Heart right ventricle (tissue), 16 donors: ENCODE measurements at places on chromosomes 4 and X. TPM values are rescaled to one million over a fixed set of nuclear protein-coding genes. Genes with fewer than 3 reads are reported as not detected.

The GAB1 gene
- 106 TPM for total RNA-seq

The CT83 gene
- not detected for total RNA-seq

The APELA gene
- total RNA-seq = not detected

The H2BW2 gene
- total RNA-seq = not detected

The TMPRSS11B gene
- not detected for total RNA-seq

The MTNR1A gene
- total RNA-seq = not detected

The STATH gene
- total RNA-seq = not detected

The DCAF12L2 gene
- not detected for total RNA-seq

The STK32B gene
- total RNA-seq = 0.37 TPM

The TEX13C gene
- total RNA-seq = not detected

The BCAP31 gene
- 82.6 TPM for total RNA-seq

The NPY2R gene
- total RNA-seq = not detected

The CSAG2 gene
- not detected for total RNA-seq

The CNKSR2 gene
- 0.37 TPM for total RNA-seq

The GPAT3 gene
- 34.2 TPM for total RNA-seq

The CC2D2A gene
- total RNA-seq = 8.8 TPM

The PRDM8 gene
- 0.74 TPM for total RNA-seq

The CLNK gene
- total RNA-seq = not detected

The GAGE13 gene
- total RNA-seq = not detected

The SH2D1A gene
- total RNA-seq = not detected

The PDZD4 gene
- total RNA-seq = 2.2 TPM

The VSIG4 gene
- total RNA-seq = 4.9 TPM

The ATOH1 gene
- not detected for total RNA-seq

The UNC5C gene
- 1.3 TPM for total RNA-seq

The SLC9B1 gene
- 0.74 TPM for total RNA-seq

The APOO gene
- 113 TPM for total RNA-seq

The HPSE gene
- total RNA-seq = 1.5 TPM

The FAM199X gene
- 11.6 TPM for total RNA-seq

The ADH1A gene
- 0.71 TPM for total RNA-seq

The DMP1 gene
- not detected for total RNA-seq

The TREX2 gene
- total RNA-seq = 0.22 TPM

The KIAA1210 gene
- total RNA-seq = not detected

The GABRE gene
- total RNA-seq = 36.7 TPM

The VEGFD gene
- total RNA-seq = 4.5 TPM

The KLF8 gene
- 2.5 TPM for total RNA-seq

The KLHL4 gene
- total RNA-seq = 1.8 TPM

The CCDC120 gene
- 1.7 TPM for total RNA-seq

The IBSP gene
- total RNA-seq = 0.16 TPM

The EPHA5 gene
- 0.05 TPM for total RNA-seq

The MAGEA4 gene
- total RNA-seq = not detected

The TCEAL2 gene
- total RNA-seq = not detected

The COL25A1 gene
- total RNA-seq = 0.87 TPM

The HELT gene
- total RNA-seq = not detected

The HERC5 gene
- total RNA-seq = 2.0 TPM

The DNAAF6 gene
- total RNA-seq = not detected

The SPATA4 gene
- total RNA-seq = not detected

The ALAS2 gene
- 0.61 TPM for total RNA-seq

The CLGN gene
- total RNA-seq = 71.8 TPM

The EXOC1L gene
- not detected for total RNA-seq
